Frontal cortex (tissue), 4 donors: ENCODE measurements at places on chromosomes 6 and 20. TPM values are rescaled to one million over a fixed set of nuclear protein-coding genes. Genes with fewer than 3 reads are reported as not detected.

GRCh38 chr6:14929291-14929690 lies 316.6 kb upstream of the JARID2 start:
- DNase-seq, result no peak

SLC52A3 gene
- under 0.01 TPM for total RNA-seq

DNA sequence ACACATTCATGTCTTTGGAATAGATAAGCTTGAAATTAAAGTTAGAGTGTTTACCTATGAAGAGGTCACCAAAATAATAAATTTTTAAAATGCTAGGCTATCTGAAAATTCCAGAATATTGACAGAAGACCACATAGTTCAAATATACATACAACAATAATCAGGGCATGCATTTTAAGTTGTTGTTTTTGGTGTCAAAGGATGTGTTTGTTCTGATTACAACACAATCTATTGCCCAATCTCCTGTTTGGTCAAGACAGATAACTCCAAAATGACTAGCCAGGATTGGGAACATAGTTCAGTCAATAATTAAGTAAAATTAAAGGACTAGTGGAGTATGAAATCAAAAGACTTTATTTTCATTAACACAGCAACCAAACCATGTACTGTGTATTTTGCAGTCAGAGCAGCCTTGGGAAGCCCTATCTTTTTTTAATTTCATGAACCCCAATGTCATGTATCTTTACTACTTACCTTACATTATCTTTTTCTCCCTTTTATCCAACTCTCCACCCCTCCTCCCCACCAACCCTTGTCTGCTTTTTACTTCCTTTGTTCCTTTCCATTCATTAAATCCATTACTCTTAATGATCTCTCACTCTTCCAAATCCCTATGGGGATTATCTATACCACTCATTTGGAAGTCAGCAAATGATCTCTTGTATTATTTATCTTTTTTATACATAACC lies 111.2 kb downstream of the CDK19 start:
- no peak for DNase-seq

TRIM15 gene
- total RNA-seq, result not detected

HLA-DRB1 gene
- total RNA-seq, result 3.7 TPM

DNA sequence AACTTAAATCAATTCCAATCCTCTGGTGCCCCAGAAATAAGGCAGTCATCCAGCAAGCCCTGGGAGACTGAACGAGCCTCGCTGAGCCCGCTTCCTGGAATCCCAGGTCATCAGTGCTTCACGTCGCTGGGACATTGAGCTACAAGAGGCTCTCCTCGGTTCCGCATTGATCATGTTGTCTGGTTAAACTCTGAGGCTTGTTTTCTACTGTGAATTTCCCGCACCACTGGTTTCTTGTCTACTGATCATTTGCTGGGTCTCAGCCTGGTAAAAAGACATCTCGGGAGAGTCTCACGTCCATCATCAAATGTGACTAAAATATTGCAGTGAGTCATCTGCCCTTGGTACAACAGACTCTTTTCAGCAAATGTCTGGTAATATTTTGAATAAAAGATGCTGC lies 569.2 kb downstream of the QKI start:
- no peak for DNase-seq

- no peak for DNase-seq
Measured at GRCh38 chr20:19598117-19598850, 159.8 kb upstream of the RIN2 start.

- DNase-seq, result no peak
Measured at GRCh38 chr6:3019065-3019464, 19.4 kb downstream of the NQO2 start.

GRCh38 chr6:75135450-75135849 lies 70.4 kb downstream of the COL12A1 start:
- no peak for DNase-seq

DNA sequence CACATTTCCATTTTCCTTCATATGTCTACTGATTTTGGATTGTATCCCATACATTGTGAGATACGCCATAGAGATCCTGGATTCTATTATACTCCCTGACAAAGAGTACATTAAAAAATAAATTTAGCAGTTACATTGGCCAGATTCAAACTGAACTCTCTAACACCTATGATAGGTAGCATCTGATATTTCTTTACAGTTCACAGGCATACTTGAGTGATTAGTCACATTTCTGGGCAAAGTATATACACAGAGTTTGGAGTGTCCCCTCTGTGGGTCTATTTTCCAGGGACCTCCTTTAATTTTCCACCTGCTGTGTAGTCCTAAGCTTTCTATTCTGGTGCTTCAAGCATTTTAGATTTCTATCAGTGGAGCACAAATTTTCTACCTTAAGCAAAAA lies 96.4 kb downstream of the TBC1D32 start:
- DNase-seq, result no peak

GRCh38 chr6:30931969-30932645 lies at the start of gene SFTA2:
TSS of gene SFTA2 (minus strand) at chr6:30932170. CDS start at chr6:30932096, 74 bp downstream.
- DNase-seq, result no peak

POU5F1 gene
- total RNA-seq, result not detected

HIVEP1 gene
- 13.0 TPM for total RNA-seq

GRCh38 chr6:167559675-167560479 lies 235.0 kb downstream of the TTLL2 start:
- DNase-seq, result no peak

- DNase-seq, result no peak
Measured at GRCh38 chr20:48259456-48259855, 474.2 kb upstream of the SULF2 start.

GRCh38 chr6:156850353-156850752 lies 73.2 kb downstream of the ARID1B start:
- no peak for DNase-seq

DNA sequence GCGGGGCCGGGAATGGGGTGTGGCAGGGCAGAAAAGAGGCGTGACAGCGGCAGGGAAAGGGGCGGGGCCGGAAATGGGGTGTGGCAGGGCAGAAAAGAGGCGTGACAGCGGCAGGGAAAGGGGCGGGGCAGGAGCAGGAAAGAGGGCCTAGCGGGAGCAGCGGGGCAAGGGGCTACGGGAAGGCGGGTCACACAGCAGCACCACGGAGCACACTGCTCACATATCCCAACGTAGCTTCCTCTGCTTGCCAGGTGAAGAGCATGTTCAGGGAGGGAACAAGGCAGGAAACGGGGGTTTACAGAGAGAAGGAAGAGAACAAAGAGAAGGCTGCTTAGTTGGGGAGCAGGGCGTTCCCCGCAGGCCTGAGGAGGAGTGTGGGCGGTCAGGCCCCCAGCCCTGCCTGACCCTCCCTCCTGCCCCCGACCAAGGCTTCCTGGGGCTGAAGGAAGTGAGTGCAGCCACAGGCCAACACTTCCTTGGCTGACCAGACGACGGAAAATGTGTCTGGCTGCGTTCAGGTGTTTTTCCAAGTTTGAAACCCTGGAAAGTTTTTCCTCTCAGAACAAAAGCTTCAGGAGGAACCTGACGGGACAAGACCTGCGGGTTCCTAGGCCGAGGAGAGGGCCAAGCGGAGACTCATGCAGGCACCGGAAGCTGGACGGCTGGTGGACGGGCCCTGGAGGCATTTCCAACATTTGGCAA lies 13.8 kb downstream of the UCKL1 start:
- DNase-seq, result no peak

GRCh38 chr6:99588618-99589289 lies 17.9 kb upstream of the PRDM13 start:
- DNase-seq, result no peak

GRCh38 chr6:2797564-2798031 lies 32.4 kb downstream of the WRNIP1 start:
- no peak for DNase-seq

DNA sequence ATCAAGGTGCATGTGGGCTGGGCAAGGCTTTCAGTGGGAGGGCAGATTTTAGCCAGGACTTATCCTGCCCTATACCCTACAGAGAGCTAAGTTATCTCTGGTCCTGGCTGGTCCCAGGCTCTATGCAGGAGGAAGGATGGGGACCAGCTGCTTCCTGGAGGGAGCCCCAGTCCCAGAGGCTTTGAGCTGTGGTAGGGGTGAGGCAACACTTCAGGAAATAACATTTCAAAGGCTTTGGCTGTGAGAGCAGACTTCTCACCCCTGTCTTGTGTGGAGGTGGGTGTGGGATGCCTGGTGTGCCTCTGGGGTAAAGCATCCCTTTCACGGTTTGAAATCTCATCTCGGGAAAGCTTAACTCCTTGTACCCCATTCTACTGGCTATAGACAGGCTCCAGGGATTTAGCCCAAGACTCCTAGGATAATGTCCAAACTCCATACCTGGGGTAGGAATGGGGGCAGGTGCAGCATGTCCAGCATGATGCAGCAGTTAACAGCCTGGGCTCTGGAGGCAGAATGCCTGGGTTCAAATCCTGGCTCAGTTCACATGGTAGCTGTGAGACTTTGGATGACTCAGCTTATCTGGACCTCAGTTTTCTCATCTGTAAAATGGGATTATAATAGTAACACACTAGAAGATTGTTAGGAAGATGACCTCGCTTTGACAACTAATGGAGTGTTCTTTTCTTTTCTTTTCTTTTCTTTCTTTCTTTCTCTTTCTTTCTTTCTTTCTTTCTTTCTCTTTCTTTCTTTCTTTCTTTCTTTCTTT lies 27.5 kb upstream of the SIRPA start:
- DNase-seq, result no peak

DST gene
- 188 TPM for total RNA-seq

- DNase-seq, result no peak
Measured at GRCh38 chr6:18471232-18471964, 84.2 kb downstream of the RNF144B start.

- DNase-seq, result no peak
Measured at GRCh38 chr20:24999568-24999967, 7.0 kb upstream of the APMAP start.

DNA sequence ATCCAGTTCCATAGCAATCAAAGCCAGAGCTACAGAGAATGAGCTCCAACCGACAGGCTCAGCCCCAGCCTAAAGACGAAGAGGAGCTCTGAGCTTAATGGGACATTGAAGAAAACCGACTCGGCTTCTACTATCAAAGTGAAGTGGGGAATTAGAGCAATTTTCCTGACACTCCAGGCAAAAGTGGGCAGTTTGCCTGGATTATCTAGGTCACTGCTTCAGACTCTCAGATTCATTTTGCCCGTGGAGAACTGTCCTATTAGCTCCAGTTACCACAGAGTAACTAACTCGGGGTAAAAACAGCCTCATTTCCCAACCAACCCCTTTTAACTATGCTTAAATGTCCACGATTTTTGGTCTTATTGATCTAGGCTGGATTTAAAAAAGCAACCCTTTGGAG lies 592.1 kb upstream of the NRSN1 start:
- DNase-seq, result no peak

GRCh38 chr6:56693246-56693607 lies 50.5 kb upstream of the DST start:
- DNase-seq, result no peak

- DNase-seq, result no peak
Measured at GRCh38 chr20:62651285-62652021, 9.2 kb downstream of the SLCO4A1 start.

- DNase-seq, result no peak
Measured at GRCh38 chr20:33524261-33524660, 34.4 kb downstream of the CBFA2T2 start.

DNA sequence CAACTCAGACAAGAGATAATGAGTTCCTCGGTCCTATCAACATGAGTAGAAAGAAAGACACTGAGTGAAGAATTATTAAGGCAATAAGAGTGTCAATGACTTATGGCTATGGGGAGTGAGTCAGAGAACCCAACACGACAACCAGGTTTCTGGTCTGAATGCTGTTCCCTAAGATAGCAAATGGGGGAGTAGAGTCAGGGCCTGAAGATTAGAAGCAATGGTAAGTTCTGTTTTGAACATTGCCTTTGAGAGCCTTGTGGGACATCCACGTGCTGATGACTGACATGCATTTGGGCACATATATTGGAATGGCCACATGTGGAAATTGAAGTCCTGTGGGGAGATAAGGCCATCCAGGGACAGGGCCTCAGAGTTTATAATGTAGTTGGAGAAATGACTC lies 254.4 kb upstream of the TCF21 start:
- DNase-seq, result no peak

DNA sequence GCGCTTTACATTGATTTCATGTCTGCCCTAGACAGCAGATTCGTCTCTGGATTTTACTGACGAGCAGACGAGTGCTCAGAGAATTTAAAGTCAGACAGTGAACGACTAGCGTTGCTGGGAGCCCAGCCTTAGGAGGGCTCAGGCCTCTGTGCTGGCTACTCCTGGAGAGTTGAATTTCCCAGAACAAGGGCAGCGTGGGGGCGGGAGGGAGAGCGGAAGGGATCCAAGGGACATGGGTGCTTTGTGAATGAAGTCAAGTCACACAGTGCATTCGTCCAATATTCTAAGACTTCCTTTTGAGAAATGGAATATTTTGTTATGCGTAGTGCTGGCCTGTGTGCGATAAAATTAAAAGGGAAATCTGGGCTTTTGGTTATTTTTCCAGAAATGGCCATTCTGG lies 126.5 kb downstream of the MYLK4 start:
- no peak for DNase-seq

HCRTR2 gene
- total RNA-seq, result 30.6 TPM

HUS1B gene
- total RNA-seq, result 0.82 TPM

DNA sequence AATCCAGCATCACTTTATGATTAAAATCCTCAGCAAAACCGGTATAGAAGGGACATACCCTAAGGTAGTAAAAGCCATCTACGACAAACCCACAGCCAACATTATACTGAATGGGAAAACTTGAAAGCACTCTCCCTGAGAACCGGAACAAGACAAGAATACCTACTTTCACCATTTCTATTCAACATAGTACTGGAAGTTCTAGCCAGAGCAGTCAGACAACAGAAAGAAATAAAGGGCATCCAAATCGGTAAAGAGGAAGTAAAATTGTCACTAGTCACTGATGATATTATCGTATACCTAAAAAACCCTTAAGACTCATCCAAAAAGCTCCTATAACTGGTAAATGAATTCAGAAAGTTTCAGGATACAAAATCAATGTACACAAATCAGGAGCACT lies 33.3 kb downstream of the BLOC1S5 start:
- no peak for DNase-seq

TFEB gene
- total RNA-seq, result 1.6 TPM

GABRR1 gene
- total RNA-seq, result not detected

DNA sequence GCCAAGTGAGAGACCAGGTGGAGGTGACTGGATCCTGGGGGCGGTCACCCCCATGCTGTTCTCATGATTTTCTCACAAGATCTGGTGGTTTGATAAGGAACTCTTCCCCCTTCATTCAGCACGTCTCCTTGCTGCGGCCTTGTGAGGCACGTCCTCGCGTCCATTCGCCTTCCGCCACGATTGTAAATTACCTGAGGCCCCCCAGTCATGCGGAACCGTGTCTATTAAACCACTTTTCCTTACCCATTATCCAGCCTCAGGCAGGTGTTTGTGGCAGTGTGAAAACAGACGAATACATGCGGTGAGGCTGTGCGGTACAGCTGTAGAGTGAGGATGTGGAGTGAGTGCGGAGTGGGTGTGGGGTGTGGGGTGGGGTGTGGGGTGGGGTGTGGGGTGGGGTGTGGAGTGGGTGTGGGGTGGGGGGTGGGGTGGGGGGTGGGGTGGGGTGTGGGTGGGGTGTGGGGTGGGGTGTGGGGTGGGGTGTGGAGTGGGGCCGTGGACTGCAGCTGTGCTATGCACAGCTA lies 12.1 kb upstream of the NTSR1 start:
- DNase-seq, result no peak

LST1 gene
- total RNA-seq, result 1.2 TPM

DNA sequence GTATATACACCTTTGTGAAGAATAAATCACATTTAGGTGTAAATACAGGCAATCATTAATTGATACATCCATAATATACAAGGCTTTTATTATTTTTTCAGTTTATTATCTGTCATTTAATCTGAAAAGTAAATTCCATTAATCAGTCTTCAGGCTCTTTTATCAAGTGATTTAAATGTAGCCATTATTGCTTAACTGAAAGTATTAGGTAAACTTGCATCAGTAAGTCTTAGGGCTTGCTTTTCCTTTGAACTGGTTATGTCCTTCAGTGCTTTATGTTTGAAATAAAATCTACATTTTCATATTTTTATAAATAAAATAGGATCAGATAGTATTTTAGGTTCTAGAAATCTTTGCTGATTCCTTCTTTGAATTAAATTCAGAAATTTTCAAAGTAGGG lies 4.1 kb downstream of the TPBG start:
- no peak for DNase-seq
